Activated CD4-positive, alpha-beta T cell treated with anti-CD3 and anti-CD28 coated beads, Interleukin-2, amount 10 ng/mL, durations not matched to agents 24 days and 14 days (primary cell): ENCODE measurements at places on chromosomes 12 and 14. TPM values are rescaled to one million over a fixed set of nuclear protein-coding genes. Genes with fewer than 3 reads are reported as not detected.

The PRB2 gene
- not detected in 2 replicates for total RNA-seq

The ESRRB gene
- total RNA-seq, result 0.05 and 0.09 TPM in 2 replicates

The ASCL1 gene
- total RNA-seq, result 0.07 TPM in 1 of 2 replicates, not detected in the other

The TAS2R20 gene
- total RNA-seq, result 2.0 and 2.1 TPM in 2 replicates

The ANKRD33 gene
- total RNA-seq, result not detected in 2 replicates

The KRT8 gene
- 0.51 TPM in 1 of 2 replicates, not detected in the other for total RNA-seq

The APOF gene
- not detected in 2 replicates for total RNA-seq

The DPF3 gene
- total RNA-seq, result 1.5 and 2.8 TPM in 2 replicates

The NINJ2 gene
- total RNA-seq, result 4.8 and 5.5 TPM in 2 replicates

The AMN gene
- total RNA-seq, result 0.35 and 0.62 TPM in 2 replicates

The BIN2 gene
- 31.7 and 33.2 TPM in 2 replicates for total RNA-seq

The PPP1R36 gene
- total RNA-seq, result 0.31 and 0.33 TPM in 2 replicates

The CFAP54 gene
- total RNA-seq, result 0.09 TPM in 2 replicates

The ACVRL1 gene
- not detected in 2 replicates for total RNA-seq

The KCNK13 gene
- not detected in 2 replicates for total RNA-seq

The OR11H12 gene
- total RNA-seq, result not detected in 2 replicates

The CDH24 gene
- 1.6 and 1.7 TPM in 2 replicates for total RNA-seq

The GLT8D2 gene
- 0.31 TPM in 1 of 2 replicates, not detected in the other for total RNA-seq
